ENCODE measurements at places on chromosomes 4 and X.

DNA sequence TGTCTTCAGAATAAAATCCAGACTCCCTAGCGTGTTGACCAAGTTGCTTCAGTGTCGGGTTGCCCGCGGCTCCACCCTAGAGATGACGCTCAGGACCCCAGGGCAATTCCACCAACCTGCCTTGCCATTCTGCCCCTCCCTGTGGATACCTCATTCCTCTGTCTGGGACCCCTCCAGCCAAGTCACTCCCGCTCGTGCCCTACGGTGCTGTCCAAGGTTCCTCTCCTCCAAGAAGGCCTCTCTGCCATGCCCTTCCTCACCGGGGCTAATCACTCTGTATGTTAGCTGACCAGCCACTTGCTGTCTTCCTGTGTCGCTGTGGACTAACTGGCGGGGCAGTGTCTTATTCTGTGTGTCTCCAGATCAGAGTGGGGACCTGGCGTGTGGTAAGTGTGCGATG is 46.6 kb downstream of the TENM3 start:
- DNase-seq: no peak

GRCh38 chr4:140260227-140260626 is 106.2 kb upstream of the MAML3 start:
- DNase-seq: no peak

DNA sequence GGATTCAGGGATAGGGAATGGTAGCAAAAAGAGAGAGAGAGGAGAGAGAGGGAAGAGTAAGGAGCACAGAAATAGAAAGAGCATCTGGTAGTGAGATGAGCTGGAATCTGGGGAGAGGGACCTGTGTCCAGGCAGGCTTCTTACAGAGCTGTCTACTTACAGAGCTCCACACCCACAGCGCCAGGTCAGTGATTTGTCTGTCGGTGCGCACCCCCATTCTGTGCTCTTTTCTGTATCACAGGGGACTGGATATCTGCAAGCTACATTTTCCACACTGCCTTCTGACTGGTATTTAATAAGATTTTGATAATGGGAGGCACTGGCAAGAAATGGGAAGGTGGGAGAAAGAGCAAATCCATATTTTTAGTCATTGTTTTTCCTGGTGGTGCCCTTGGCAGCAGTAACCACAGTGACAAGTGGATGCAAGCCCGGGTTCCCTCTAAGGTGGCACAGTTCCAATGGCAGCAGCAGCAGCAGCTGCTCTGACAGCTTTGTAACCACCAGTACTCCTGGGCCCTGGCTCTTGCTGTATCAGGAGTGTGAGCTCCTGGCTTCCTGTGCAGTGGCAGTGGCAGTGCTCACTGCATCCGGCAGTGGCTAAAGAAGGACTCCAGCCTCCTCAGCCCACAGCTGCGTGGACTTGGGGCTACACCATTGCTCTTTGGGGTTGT is 300.5 kb downstream of the TRIML1 start:
- no peak for DNase-seq

GRCh38 chr4:3442959-3443749 is 1.4 kb downstream of the HGFAC start:
- peak; percentile 33 for DNase-seq

GRCh38 chr4:72507167-72507566 is 61.9 kb downstream of the ADAMTS3 start:
- no peak for DNase-seq

DNA sequence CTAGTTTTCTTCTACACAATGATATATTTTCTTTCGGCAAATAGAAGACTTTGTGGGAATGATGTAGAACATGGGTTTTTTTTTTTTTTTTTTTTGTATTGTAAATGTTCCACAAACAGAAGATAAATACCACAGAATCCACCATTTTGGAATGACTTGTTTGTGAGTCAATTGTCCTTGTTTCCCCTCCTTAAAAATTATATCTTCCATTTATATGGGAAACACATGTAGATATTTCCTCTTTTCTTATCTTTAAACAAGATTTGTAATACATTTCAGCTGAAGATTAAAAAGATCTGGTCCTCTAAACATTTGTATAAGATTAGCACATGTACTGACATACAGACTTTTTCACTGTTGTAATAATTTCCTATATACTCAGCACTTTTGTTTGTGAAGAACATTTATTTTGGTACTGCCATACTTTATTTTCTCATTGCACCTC is 304.6 kb downstream of the SPRY1 start:
- DNase-seq: no peak

- no peak for DNase-seq
Observed at GRCh38 chr4:140291259-140291658, 82.2 kb upstream of the SCOC start.

DNA sequence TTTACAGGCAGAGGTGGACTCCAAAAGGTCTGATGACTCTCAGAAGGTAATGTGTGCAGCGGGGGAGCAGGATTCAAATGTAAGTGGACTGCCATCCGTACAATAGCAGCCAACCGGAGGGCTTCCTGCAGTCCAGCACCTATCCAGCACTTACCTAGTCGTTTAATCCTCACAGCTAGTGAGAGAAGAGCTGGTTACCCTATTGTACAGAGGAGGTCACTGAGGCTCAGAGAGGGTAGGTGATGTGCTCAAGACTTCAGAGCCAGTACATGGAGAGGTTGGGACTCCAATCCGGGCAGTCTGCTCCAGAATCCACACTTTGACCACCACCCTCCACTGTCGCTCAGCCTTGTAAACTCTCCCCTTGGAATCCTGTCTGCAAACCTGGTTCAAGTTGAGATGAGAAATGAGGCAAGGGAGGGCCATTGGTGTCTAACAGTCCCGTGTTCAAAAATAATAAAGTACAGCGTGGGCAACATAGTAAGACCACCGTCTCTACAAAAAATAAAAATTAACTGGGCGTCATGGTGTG is 22.5 kb upstream of the JAKMIP1 start:
- DNase-seq: no peak

- DNase-seq: no peak
Observed at GRCh38 chr4:162657966-162658365, 494.2 kb upstream of the FSTL5 start.

- no peak for DNase-seq
Observed at GRCh38 chr4:78040431-78040830, 16.7 kb upstream of the FRAS1 start.

DNA sequence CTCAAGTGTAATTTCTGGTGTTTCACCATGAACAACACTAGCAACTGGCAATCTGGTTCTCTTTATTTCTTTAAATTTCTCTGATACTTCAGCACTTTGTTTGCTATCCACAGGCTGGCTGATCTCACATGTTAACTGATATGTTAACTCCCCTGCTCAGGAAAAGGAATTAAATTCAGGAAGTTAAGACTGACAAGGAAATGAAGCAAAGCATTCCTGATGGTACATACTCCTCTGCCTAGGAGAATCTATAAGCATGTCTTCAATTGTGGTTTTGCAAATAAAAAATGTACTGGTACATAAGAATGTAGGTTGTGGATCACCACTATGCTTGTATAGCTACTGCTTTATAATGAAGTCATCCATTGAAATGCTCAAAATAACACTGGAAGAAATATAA is 1119.2 kb upstream of the INTU start:
- DNase-seq: no peak

GRCh38 chr4:89247951-89248350 is 59.6 kb downstream of the GPRIN3 start:
- DNase-seq: no peak

DNA sequence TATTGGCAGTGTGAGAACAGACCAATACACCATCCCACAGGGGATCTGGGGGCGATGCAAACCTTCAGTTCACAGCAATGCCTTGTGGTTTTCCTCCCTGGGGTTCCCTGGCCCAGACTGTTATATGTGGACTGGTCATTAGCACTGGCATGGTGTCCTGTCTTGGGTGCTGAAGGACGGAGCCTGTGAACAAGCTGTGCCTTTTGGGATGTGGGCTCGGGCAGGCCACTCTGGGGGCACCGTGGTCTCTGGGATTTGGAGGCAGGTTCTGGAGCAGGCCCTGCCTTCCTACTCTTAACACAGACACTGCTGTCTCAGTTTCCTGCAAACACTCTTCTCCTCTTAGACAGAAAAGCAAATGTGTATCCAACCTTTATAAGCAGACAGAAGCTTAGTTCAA is 93.0 kb upstream of the ADRA2C start:
- DNase-seq: no peak

DNA sequence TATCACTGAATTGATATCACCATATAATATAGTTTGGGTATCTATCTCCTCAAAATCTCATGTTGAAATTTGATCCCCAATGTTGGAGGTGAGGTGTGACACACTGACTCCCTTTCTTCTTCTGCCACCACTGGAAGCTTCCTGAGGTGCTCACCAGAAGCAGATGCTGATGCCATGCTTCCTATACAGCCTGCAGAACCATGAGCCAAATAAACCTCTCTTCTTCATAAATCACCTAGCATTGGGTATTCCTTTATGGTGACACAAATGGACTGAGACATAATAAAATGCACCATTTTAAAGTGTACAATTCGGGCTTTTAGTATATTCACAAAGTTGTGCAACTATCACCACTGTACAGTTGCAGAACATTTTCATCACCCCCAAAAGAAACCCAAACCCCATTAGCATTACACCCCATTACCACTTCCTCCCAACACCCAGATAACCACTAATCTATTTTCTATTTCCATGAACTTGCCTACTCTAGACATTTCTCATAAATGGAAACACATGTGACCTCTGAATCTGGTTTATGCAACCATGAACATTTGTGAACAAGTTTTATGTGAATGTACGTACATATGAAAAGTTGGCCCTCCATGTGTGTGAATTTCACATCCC is 148.9 kb downstream of the OPHN1 start:
- no peak for DNase-seq

DNA sequence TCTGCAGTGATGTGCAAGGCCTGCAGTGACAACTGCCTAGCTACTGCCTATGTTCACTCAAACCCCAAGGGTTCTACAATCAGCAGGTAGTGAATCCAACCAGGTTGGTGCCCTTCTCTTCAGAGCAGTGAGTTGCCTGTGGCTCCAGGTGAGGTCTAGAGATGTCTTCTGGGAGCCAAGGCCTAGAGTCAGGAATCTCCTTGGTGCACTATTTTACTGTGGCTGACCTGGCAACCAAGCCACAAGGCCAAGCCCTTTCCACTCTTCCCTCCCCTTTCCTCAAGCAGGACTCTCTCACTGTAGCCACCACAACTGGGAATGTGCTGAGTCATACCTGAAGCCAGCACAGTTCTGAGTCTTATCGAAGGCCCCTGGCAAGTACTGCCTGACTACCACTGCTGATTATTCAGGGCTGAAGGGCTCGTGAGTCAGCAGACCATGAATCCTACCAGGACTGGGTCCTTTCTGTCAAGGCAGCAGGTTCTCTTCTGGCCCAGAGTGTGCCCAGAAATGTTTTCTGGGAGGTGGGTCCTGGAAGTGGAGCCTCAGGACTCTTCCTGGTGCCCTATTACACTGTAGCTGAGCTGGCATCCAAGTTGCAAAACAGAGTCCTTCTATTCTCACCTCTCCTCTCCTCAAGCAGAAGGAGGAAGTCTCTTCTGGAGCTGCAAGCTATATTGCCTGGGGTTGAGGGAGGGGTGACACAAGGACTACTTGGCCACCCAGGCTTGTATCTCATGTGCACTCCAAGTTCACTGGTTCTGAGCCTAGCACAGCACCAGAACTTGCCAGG is 111.6 kb downstream of the BTC start:
- no peak for DNase-seq

DNA sequence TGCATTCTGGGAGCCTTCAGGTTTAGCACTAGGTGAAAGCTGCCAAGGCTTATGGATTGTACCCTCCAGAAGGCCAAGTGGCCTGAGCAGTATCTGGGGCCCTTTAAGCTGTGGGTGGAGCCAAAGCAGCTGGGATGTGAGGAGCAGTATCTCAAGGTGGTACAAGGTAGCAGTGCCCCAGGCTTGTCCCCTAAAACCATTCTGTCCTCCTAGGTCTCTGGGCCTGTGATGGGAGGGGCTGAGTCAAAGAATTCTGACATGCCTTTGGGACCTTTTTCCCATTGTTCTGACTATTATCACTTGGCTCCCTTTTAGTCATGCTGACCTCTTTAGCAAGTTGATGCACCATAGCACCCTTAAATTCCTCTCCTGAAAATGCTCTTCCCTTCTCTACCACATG is 99.1 kb upstream of the TSPAN7 start:
- no peak for DNase-seq

- DNase-seq: no peak
Observed at GRCh38 chr4:47531954-47532321, 46.9 kb downstream of the ATP10D start.

DNA sequence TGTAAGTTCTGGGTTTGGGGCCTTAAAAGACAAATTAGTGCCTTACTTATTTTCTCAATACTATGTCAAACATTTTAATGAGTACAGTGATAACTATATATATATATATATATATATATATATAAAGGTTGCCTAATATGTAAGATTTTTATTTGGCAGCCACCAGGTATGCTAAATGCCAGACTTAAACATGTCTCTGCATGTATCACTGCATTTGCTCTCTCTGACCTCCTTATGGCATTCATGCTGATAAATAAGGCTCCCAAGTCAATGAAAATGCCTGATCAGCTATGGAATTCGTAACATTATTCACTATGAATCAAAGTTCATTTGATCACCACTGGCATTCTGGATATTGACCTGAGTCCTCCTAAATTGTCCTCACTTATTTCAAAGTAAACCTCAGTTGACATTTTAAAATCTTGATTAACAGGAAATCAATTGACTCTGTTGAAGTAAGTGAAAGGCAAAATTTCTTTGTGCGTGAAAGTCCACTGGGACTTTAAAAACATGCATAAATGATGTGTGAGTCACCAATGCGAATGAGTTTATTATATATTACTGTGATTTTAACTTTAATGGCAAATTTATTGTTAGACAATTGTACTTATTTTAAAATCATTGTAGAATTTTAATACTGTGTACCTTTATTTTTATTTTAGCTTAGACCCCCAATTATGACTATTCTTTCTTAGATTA is 29.2 kb upstream of the AREG start:
- no peak for DNase-seq

DNA sequence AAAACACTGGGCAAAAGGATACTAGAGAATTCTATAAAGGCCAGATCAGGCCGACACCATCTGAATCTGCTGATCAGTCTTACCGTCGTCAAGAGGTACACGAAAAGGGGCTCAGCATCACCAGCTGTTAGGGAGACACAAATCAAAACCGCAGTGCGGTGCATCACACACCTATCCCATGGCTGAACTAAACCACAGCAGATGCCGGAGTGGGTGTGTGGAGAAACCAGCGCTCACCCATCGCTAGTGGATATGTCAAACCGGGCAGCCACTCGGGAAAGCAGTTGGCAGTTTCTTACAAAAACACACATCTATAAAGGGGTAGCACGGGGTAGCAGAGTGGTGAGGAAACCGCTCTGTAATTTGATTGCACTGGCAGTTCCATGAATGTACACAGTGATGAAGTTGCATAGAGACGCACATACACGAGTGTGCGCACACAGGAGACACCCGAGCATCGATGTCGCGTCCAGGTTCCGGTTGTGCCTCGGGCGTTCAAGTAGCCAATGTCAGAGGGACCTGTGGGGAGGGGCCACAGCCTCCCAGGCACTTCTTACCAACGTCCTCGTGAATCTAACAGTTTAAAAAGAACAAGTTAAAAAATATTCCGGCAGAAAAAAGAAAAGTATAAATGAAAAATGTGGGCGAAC is 23.1 kb upstream of the CCNQ start:
- DNase-seq: no peak
